ENCODE measurements at places on chromosomes 3 and 15. TPM values are rescaled to one million over a fixed set of nuclear protein-coding genes. Genes with fewer than 3 reads are reported as not detected.

The C3orf52 gene
- polyA plus RNA-seq = 5.9 TPM

The TRIM69 gene
- 23.1 TPM for polyA plus RNA-seq

The LTK gene
- 1.6 TPM for polyA plus RNA-seq

The GPR149 gene
- polyA plus RNA-seq = not detected

The ALG3 gene
- 30.8 TPM for polyA plus RNA-seq

The LYZL4 gene
- not detected for polyA plus RNA-seq

The ST8SIA2 gene
- polyA plus RNA-seq = 4.2 TPM

The GP5 gene
- 0.47 TPM for polyA plus RNA-seq

The RFT1 gene
- polyA plus RNA-seq = 24.7 TPM

The IGSF11 gene
- 6.4 TPM for polyA plus RNA-seq

The ECE2 gene
- 0.10 TPM for polyA plus RNA-seq

The BCL2A1 gene
- polyA plus RNA-seq = 0.18 TPM

The PXYLP1 gene
- 32.7 TPM for polyA plus RNA-seq

The GHRL gene
- polyA plus RNA-seq = 2.7 TPM

The C2CD4A gene
- polyA plus RNA-seq = 0.35 TPM

The KNL1 gene
- 17.3 TPM for polyA plus RNA-seq

The SATB1 gene
- polyA plus RNA-seq = 41.9 TPM

The AGTR1 gene
- 21.5 TPM for polyA plus RNA-seq

The MDFIC2 gene
- not detected for polyA plus RNA-seq

The CASR gene
- 24.8 TPM for polyA plus RNA-seq

The PSMA4 gene
- 308 TPM for polyA plus RNA-seq

The CCDC191 gene
- polyA plus RNA-seq = 14.3 TPM

The TMEM266 gene
- polyA plus RNA-seq = 11.1 TPM

The B3GALNT1 gene
- polyA plus RNA-seq = 43.5 TPM

The RBM5 gene
- 272 TPM for polyA plus RNA-seq

The STRIT1 gene
- polyA plus RNA-seq = 1.9 TPM

The LAMB2 gene
- polyA plus RNA-seq = 352 TPM

The CCR3 gene
- 0.08 TPM for polyA plus RNA-seq

The EPHA6 gene
- polyA plus RNA-seq = 0.92 TPM

The TRPM1 gene
- polyA plus RNA-seq = 0.24 TPM

The NAALADL2 gene
- polyA plus RNA-seq = 18.2 TPM

The CFAP100 gene
- 1.1 TPM for polyA plus RNA-seq

The COL6A5 gene
- polyA plus RNA-seq = 0.04 TPM

The NR1I2 gene
- polyA plus RNA-seq = 0.54 TPM

The ROBO2 gene
- polyA plus RNA-seq = 89.3 TPM

The IL17RC gene
- 30.7 TPM for polyA plus RNA-seq

The ANKRD63 gene
- polyA plus RNA-seq = 0.14 TPM

The NR2F2 gene
- polyA plus RNA-seq = 312 TPM

The EHHADH gene
- polyA plus RNA-seq = 30.6 TPM

The GPR176 gene
- polyA plus RNA-seq = 17.5 TPM

The KATNBL1 gene
- 46.2 TPM for polyA plus RNA-seq

The TRIM71 gene
- polyA plus RNA-seq = 7.3 TPM

The HESX1 gene
- polyA plus RNA-seq = 4.3 TPM

The SAXO2 gene
- 6.1 TPM for polyA plus RNA-seq

The P2RY13 gene
- 1.6 TPM for polyA plus RNA-seq

The HTR3E gene
- polyA plus RNA-seq = not detected
